ENCODE measurements at places on chromosomes 1 and 21.

DNA sequence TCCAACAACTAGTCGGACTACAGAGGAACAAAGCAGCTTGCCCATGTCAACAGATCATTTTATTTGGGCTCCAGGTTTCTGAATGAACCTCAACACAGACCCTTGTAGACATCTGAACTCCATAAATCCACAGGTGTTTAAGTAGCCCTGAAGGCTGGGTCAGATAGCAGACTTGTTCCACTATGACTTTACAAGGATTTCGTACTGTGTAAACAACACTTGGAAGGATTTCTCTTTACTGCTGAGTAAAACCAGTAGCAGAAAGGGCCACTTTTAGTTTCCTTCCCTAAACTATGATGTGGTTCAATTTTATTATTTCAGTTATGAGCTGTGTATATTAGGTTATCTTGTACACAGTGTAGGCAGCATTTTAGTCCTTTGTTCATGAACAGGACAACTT, 316.4 kb upstream of the ADGRL2 start:
- no peak overlapping the region for H3K27ac ChIP-seq
- DNase-seq, result no peak
- H3K4me1 ChIP-seq, result no peaks in the 10 kb centered on the region
- H3K4me3 ChIP-seq, result no peak overlapping the region
- H3K36me3 ChIP-seq, result no peaks in the 10 kb centered on the region

- H3K36me3 ChIP-seq, result no peaks in the 10 kb centered on the region
- peaks cover 2% of the 10 kb centered on the region for H3K4me1 ChIP-seq
- peaks cover 4% of the 10 kb centered on the region for H3K27me3 ChIP-seq
- H3K4me3 ChIP-seq, result no peak overlapping the region
Measured at GRCh38 chr1:18540136-18540765, 59.5 kb downstream of the KLHDC7A start.

GRCh38 chr21:46639489-46640386, 4.3 kb downstream of the PRMT2 start:
- H3K27ac ChIP-seq, result no peak overlapping the region
- peaks cover 4% of the 10 kb centered on the region for H3K4me1 ChIP-seq
- H3K36me3 ChIP-seq, result peaks cover 10% of the 10 kb centered on the region
- DNase-seq, result no peak
- H3K27me3 ChIP-seq, result no peaks in the 10 kb centered on the region
- H3K4me3 ChIP-seq, result no peak overlapping the region

DNA sequence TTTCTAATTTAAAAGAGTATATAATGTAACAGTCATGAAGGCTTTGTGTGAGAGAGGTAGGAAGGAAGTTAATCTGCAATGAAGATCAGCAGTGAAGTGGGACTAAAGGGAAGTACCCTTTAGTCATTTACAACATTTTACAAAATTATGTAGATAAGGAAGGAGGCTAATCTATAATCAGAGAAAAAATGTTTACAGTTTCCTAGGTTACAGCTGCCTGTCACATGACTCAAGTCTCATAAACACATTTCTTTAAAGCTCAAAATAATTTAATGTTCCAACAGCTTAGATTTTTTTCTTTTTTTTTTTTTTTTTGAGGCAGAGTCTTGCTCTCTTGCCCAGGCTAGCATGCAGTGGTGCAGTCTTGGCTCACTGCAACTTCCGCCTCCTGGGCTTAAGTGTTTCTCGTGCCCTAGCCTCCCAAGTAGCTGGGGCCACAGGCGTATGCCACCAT, 26.2 kb upstream of the CAP1 start:
- H3K27me3 ChIP-seq, result no peaks in the 10 kb centered on the region
- no peak overlapping the region for H3K4me3 ChIP-seq
- H3K4me1 ChIP-seq, result no peaks in the 10 kb centered on the region
- no peak for DNase-seq
- no peaks in the 10 kb centered on the region for H3K36me3 ChIP-seq

DNA sequence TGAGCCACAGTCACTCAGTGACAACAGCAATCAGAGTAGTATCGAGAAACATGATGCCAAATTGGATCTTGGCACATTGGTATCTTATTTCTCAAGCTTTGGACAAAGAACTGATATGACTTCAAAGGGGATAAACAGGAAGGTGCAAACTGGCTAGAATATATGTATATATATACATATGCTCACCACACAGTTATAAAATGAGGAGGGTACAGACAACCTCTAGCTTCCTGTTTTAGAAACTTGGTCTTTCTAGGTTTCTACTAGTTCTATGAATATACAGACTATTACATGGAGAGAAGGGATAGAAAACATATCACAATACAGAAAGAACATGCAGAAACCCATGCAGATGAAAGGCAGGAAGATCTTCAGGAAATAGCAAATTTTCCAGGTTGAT, 292.1 kb upstream of the SNX7 start:
- no peak overlapping the region for H3K4me3 ChIP-seq
- H3K27me3 ChIP-seq, result no peaks in the 10 kb centered on the region
- DNase-seq, result no peak

GRCh38 chr1:25895365-25895990, 10.7 kb downstream of the STMN1 start:
- no peaks in the 10 kb centered on the region for H3K36me3 ChIP-seq
- no peaks in the 10 kb centered on the region for H3K27me3 ChIP-seq
- H3K27ac ChIP-seq, result no peak overlapping the region
- no peak overlapping the region for H3K4me3 ChIP-seq
- peak; percentile 95 for DNase-seq

DNA sequence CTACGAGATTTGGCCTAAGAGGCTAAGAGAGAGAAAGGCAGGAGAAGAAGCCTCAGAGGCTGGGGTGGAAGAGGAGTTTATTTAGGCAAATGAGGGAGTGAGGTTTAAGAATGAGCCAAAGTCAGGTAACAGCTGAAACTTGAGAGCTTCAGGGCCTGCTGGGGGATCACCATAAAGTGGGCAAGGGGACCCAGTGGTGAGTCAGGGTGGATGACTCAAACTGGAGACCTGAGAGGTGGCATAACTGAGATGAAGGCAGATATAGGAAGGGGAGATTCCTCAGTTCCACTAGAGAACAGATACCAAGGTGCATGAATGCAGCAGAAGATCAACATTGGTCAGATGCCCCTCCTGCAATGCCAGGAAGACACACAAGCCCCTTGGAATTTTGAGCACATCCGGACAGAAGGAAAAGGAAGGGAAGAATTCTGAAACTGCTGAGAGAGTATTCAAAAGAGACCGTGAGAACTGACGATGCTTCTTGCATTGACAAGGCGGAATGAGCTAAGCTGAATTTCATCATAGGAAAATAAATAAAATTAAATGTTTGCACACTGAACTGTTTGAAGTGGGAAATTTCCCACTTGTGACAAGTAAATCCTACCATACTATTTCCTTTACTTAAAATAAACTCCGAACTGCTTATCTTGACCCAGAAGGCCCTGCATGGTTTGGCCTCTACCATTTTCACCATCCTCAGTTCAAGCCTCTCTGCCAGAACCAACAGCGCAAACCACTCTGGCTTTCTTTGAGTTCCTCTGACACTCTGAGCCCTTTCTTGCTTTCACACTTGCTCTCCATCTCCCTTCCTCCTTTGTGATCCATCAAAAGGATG, 94.1 kb downstream of the NMNAT2 start:
- no peaks in the 10 kb centered on the region for H3K36me3 ChIP-seq
- no peaks in the 10 kb centered on the region for H3K4me1 ChIP-seq
- DNase-seq, result no peak
- no peak overlapping the region for H3K4me3 ChIP-seq

DNA sequence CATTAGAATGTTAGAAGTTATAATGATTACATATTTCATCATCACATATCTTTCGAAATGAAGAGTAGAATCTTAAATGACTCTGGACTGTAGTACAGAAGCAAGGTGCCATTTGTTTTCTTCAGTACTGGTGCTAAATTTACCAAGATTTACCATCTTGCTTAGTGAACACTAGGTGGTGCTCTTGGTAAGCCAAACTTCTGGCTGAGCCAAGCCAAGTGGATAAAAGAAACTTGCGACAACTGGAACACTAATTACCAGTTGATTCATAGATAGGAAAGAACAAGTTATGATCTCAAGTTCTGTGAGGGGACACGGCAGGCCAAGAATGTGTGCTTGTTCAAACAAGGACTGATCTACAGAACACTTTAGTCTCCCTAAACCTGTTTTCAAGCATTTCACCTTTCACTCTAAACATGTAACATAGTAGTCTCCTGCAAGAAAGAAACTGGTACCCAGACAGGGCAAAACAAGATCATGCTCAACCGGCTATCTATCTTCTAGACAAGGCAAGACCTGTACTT, 19.8 kb downstream of the SPRTN start:
- no peak for DNase-seq
- no peaks in the 10 kb centered on the region for H3K27me3 ChIP-seq
- H3K36me3 ChIP-seq, result no peaks in the 10 kb centered on the region

GRCh38 chr1:223771814-223772770, 59.8 kb downstream of the CAPN2 start:
- no peaks in the 10 kb centered on the region for H3K4me1 ChIP-seq
- no peaks in the 10 kb centered on the region for H3K27me3 ChIP-seq
- no peak for DNase-seq
- H3K4me3 ChIP-seq, result no peak overlapping the region
- H3K27ac ChIP-seq, result peak overlapping the region; percentile 66

- H3K4me3 ChIP-seq, result no peak overlapping the region
- no peaks in the 10 kb centered on the region for H3K27me3 ChIP-seq
- H3K27ac ChIP-seq, result no peak overlapping the region
Measured at GRCh38 chr1:243968413-243968812, 82.7 kb upstream of the ZBTB18 start.

DNA sequence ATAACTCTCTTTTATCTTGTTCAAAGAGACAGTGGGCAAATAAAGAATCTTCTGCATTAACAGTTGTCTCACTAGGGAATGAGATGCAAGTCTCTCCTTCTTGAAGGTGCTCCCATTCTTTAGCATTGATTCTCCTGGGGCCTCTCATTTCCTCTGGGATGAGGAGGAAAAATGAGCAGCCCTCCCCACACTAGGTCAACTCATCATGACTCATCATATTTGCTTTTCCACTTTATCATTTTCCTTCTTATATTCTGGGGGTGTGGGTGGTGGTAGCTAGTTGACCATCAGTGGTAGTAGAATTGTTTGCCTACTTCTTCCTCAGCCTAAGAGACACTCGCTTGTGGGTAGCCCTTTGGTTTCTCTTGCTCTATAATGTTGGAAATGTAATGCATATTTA, 182.0 kb upstream of the C1orf87 start:
- no peaks in the 10 kb centered on the region for H3K27me3 ChIP-seq
- no peaks in the 10 kb centered on the region for H3K36me3 ChIP-seq
- H3K27ac ChIP-seq, result no peak overlapping the region
- no peaks in the 10 kb centered on the region for H3K4me1 ChIP-seq
- no peak overlapping the region for H3K4me3 ChIP-seq

DNA sequence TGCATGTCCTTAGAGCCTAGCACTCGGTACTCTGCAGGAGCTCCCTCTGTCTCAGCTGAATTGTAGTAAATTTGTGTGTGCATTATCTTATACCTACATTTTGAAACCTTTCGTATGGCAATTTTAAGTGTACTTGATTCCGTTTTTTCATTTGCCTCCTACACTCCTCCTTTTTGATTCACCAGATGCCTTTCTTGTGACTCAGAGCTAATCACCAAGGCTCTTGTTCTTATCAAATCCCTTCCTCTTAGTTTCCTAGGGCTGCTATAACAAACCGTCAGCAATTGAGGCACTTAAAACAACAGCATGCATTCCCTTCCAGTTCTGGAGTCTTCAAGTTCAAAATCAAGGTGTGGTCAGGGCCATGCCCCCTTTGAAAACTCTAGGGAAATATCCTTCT, 261.0 kb downstream of the ASTN1 start:
- H3K27me3 ChIP-seq, result no peaks in the 10 kb centered on the region
- DNase-seq, result no peak
- H3K4me1 ChIP-seq, result no peaks in the 10 kb centered on the region

DNA sequence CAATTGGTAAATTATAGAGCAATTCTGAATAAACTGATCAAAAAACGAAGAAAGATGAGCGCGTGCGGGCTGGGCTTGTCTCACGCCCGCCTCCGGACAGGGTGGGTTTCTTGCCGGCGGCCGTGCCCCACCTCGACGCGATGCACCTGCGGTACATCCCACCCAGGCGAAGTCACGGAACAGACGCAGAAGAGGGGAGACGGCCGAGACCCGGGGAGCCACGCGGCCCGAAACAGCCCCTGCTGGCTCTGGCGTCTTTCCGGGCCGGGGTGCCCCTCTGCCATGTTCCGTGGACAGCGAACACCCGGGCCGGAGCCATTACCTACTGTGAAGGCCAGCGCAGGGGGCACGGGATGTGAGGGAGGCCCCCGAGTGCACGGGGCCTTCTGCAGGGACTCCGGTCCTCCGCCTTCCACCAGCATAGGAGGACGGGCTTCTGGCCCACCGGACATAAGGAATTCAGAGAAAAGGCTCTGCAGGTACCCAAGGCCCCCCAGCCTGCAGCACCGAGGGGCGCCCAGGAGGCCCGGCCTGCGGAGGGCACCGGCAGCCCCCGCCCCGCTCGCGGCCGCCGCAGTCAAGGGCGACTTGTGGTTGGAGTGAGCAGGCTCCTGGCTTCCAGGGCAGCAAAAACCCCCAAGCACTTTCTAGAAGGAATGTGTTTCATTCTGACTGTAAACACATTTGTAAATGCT, 7.6 kb upstream of the C1QTNF12 start:
- no peaks in the 10 kb centered on the region for H3K27me3 ChIP-seq

DNA sequence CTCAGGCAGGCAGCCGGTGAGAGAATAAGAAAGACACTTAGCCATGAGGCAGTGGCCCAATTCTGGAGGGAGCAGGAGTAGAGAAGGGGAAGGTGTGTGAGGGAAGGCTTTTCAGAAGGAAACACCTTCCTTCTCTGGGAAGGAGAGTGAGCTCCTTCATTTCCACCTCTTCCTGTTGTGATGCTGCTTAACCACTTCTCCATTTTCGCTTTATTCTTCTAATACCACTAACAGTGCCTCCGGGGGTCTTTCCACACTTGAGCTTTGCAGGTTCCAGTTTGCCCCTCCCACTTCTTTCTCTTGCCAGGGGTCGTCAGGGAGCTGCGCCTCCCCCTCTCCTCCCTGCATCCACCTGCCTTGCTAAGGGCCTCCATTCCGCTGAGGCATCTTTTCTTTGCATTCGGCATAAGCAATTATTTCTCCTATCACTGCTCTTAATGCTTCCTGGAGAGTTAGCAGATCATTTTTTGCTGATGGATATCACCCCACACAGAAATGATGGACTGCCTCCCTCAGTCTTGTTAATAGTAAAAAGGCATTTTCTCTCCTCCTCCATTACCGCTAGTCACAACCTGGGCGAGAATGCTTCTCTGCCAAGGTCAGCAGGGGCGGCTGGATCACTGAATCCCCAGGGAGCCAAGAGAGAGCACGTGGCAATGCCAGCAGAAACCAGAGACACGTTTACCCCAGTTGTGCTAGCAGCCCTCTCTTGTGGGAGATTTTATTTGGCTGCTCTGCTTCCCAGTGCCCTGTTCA, 74.8 kb downstream of the ELAVL4 start:
- H3K4me3 ChIP-seq, result no peak overlapping the region
- DNase-seq, result peak; percentile 42
- H3K4me1 ChIP-seq, result no peaks in the 10 kb centered on the region
- no peak overlapping the region for H3K27ac ChIP-seq
- no peaks in the 10 kb centered on the region for H3K27me3 ChIP-seq

DNA sequence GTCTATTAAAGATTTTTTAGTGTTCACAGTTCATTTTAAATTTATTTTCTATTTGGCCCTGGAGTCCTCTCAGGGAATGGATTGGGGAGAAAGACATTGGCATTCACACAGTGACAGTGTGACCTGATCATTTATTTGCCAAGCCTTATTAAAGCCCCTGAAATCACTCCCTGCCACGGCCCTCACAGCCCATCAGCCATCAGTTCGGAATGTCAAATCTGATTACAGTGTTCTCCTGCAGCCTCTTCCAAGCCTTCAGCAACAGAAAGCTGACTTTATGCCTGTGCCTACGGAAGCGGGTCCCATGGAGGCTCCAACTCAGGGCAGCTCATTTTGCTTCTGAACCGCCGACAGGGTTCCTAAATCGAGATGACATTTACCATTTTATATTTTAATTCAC, 451.2 kb downstream of the DSCAM start:
- no peak overlapping the region for H3K27ac ChIP-seq
- no peak overlapping the region for H3K4me3 ChIP-seq
- DNase-seq, result no peak
